Tongue (tissue), 3 donors: ENCODE measurements at places on chromosomes 2 and 18. TPM values are rescaled to one million over a fixed set of nuclear protein-coding genes. Genes with fewer than 3 reads are reported as not detected.

DNA sequence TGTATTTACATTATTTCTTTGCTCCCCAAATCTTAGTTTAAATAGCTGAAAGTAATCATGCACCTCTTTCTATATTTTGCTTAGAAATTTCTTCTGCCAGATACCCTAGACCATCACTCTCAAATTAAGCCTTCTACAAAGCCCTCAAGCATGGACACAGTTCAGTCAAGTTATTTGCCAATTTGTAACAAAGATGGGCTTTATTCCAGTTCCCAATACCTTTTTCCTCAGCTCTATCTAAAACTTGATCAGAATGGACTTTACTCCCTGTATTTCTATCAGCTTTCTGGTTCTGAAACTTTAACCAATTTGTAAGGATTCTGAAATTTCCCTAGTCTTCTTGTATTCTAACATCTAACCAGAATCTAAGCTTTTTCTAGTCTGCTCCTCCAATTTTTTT is 56.6 kb downstream of the SYT4 start:
- DNase-seq = no peak

Gene TCF23
- total RNA-seq = not detected

Gene ANTXR1
- 104 TPM for total RNA-seq

Gene PTPRN
- total RNA-seq = 0.31 TPM

Gene DLX2
- total RNA-seq = 0.72 TPM

Gene ALPP
- total RNA-seq = not detected
